ENCODE measurements at places on chromosomes 3 and 15.
A peak's percentile ranks its signal among the peaks of the same experiment; 100 is the strongest.

DNA sequence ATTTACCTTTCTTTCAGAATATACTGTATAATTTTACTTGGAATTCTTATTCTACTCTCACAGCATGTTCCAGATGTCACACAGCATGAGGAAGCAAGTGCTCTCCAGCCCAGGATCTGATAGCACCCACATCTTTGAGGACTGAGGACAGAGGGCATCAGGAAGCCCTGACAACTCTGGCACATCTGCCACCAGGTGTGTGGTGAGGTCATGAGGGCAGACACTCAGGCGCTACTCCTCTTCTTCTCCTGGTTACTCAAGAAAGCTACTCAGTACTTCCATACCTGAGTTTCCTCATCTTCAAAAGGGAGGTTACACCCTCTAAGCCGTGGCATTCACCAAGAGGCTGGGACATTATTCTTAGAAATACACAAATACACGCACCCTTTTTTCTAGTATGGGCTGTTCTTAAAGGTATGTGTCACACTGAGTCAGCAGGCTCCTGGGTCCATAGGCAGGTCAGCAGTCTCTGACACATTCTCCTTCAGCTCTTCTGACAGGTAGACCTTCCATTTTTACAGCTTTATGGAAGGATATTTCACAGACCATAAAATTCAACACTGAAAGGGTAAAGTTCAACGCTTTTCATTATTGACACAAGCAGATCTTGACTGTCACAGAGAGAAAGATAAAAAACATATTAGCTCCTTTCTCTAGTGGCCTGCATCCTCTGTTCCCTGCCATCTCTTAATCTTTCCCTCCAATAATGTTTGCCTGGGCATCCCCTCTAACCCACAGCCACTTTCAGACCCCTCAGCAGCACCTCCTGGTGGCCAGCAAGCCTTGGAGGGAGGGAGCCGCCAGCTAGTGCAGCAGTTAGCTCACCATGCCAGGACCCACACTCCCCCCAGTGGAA is 103.2 kb upstream of the TJP1 start:
- DNase-seq: peak; percentile 34

GRCh38 chr3:108485146-108485545 is 25.2 kb downstream of the MYH15 start:
- no peak for DNase-seq

DNA sequence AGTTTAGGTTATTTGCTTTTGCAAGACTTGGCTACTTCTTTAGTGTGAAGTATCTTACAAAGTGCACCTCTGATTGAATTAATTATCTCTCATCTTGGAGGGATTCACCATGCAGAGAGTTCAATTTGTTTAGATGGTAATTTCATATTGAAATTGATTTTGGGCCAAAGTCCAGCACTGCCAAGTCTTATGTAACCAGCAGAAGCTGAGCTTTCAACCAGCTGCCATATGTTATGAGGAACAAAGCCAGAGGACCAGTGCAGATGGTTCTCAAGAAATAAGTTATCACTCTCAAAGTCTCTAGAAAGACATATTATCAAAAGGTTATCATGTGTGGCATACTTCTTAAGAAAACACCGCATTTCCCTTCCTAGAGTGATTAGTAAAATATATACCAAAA is 29.0 kb downstream of the ABHD6 start:
- DNase-seq: no peak

- DNase-seq: peak; percentile 19
Measured at GRCh38 chr15:65059931-65060596, 7.7 kb downstream of the RASL12 start.

GRCh38 chr3:157063926-157064325 is 96.0 kb downstream of the CCNL1 start:
- DNase-seq: no peak

- DNase-seq: no peak
Measured at GRCh38 chr3:140146668-140147067, 211.7 kb downstream of the CLSTN2 start.

DNA sequence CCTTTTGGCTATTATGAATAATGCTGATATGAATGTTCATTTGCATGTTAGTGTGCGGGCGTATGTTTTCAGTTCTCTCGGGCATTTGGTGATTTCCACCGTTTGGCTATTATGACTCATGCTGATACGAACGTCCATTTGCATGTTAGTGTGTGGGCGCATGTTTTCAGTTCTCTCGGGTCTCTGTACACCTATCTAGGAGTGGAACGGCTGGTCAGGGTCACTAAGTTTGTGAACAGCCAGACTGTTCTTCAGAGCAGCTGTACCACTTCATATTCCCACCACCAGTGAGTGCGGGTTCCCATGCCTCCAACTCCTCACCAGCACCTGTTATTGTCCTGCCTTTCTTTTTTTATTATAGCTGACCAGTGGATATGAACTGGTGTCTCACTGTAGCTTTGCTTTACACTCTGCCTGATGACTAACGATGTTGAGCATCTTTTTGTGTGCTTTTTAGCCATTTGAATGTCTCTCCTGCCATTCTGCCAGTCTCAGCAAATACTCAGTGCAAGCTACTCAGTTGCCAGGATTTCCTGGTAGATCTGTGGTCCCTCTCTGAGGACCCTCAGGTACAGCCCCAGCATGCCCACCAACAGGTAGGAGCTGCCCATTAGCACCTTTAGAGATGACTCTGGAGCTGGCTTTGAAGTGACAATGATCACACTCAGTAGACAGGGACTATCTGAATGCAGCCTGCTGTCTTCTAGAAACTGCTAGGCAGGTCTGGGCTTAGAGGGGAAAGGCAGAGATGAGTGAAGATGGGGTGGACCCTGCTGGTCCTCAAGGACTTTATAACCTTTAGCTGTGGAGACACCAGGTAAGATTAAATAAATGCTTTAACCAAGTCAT is 141.1 kb downstream of the XXYLT1 start:
- DNase-seq: no peak

GRCh38 chr3:38031022-38031994 is 1.9 kb upstream of the PLCD1 start:
- peak; percentile 44 for DNase-seq

DNA sequence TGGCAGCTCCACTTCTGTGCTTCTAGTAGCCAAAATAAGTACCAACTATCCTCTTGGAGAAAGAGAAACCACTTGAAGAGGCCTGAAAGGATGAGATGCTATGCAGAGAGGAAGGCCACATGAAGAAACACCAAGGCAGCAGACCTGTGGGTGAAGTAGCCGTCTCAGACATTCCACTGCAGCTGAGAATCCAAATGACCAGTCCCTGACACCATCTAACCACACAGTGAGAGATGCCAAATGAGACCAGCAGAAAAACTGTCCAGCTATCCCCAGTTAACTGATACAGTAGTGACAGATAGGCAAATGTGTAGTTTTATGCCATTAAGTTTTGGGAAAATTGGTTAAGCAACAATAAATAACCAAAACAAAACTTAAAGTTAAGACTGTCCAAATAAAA is 47.9 kb upstream of the ZSCAN2 start:
- no peak for DNase-seq

DNA sequence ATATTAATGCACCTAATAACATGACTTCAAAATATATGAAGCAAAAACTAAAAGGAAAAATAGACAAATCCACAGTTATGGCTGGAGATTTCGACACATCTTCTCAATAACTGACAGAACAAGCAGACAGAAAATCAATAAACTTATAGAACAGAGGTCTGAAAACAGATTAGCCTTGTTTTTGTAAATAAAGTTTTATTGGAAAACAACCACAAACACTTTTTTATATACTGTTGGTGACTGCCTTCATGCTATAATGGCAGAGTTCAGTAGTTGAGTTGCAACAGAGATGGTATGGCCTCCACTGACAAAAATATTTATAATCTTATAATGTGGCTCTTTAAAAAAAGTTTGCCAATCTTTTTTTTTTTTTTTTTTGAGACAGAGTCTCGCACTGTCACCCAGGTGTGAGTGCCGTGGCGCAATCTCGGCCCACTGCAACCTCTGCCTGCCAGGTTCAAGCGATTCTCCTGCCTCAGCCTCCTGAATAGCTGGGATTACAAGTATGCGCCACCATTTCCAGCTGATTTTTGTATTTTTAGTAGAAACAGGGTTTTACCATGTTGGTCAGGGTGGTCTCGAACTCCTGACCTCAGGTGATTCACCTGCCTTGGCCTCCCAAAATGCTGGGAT is 52.2 kb upstream of the GATA2 start:
- no peak for DNase-seq

- DNase-seq: no peak
Measured at GRCh38 chr15:70547846-70548487, 215.4 kb downstream of the UACA start.

- DNase-seq: no peak
Measured at GRCh38 chr3:12759693-12760565, 870 bp upstream of the TMEM40 start.

- DNase-seq: no peak
Measured at GRCh38 chr15:77535845-77536244, 96.9 kb downstream of the LINGO1 start.

DNA sequence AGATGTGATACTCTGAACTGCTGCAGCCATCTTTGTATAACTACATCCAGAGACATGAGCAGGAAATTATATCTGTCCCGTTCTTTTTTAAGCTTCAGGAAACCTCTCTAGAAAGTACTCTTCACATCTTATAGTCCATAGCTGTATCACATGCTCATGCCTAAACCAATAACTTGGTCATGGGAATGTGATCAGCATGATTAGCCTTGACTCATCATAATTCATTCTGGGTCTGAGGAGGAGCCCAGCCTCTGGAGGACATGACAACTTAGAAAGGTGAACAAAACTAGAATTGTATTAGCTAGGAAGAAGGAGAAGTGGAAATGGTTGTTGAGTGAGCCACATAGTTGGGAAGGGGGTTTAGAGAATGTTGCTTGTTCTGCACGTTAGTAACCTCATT is 12.9 kb downstream of the PPM1L start:
- DNase-seq: no peak

DNA sequence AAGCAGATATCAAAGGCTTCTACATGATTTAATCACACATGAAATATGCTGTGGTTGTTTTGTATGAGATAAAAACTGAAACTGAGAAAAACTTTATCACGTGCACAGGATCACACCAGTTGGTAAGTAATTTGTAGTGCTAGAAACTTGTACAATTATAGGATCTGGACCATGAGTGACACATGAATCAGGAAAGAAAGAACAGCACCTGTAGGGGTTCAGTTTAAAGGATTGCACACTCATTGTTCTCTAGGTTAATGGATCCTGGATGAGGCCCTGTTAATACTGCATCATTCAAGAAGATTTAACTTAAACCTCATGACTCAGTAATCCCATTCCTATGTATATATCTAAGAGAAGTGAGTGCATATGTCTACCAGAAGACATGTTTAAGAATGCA is 87.9 kb downstream of the STT3B start:
- no peak for DNase-seq

DNA sequence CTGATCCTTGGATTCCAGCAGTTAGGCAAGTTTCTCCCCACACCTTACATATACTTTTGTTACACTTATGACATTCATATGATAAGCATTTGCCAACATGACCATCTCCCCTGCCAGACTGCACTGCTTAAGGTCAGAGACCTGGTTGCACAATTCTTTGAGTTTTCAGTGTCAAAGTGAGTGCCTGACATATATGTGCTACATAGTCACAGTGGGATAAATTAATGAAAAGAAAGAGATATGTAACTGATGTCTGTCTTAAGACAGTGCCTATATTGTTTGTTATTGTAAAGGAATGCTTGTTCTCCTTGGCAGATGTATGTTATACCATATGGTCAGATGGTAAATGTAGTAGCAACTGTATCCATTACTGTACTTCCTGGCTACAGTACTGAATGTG is 3.5 kb upstream of the DCUN1D1 start:
- no peak for DNase-seq

GRCh38 chr3:50170689-50171088 is 15.6 kb downstream of the SEMA3F start:
- DNase-seq: peak; percentile 26

DNA sequence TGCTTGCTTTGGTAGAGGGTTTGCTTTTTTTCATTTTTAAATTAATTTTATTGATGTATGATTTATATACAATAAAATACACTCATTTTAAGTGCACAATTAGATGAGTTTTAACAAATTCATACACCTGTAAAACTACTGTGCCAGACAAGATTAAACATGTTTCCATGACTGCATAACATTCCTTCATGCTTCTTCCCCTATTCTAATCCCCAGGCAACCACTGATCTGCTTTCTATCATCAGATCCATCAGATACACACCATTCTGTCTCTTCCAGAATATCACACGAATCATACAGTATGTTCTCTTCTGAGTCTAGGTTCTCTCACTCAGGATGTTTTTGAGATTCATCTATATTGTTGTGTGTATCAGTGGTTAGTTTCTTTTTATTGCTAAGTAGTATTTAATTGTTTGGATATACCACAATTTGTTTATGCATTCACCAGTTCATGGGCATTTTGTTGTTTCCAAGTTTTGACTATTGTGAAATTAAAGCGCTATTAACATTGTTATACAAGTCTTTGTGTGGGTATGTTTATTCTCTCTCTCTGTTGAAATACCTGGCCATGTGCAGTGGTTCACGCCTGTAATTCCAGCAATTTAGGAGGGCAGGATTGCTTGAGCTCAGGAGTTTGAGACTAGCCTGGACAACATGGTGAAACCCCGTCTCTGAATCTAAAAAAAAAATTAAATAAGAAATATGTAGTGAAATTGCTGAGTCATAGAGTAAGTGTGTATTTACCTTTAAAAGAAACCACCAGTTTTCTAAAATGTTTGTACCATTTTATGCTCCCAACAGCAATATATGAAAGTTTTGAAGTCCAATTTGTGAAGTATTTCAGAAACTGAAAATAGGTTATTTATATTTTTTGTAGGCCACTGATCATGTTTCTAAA is 7.0 kb upstream of the TFG start:
- DNase-seq: no peak

DNA sequence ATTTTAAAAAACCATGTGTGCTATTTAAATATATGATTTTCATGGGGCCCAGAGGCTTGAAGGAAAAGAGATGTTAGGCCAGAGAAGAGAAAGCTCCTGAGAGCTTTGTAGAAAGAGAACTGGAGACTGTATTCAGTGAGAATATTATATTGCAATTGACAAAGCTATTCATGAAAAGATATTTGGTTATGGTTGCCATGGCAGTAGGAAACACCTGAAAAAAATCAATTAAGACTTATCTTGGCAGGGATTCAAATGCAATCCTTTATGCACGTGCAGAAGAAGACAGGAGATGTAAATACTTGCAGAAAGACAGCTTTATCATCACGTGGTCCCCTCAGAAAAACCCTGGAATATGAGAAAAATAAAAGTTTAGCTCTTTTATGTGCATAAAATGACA is 636.0 kb upstream of the TBL1XR1 start:
- no peak for DNase-seq

DNA sequence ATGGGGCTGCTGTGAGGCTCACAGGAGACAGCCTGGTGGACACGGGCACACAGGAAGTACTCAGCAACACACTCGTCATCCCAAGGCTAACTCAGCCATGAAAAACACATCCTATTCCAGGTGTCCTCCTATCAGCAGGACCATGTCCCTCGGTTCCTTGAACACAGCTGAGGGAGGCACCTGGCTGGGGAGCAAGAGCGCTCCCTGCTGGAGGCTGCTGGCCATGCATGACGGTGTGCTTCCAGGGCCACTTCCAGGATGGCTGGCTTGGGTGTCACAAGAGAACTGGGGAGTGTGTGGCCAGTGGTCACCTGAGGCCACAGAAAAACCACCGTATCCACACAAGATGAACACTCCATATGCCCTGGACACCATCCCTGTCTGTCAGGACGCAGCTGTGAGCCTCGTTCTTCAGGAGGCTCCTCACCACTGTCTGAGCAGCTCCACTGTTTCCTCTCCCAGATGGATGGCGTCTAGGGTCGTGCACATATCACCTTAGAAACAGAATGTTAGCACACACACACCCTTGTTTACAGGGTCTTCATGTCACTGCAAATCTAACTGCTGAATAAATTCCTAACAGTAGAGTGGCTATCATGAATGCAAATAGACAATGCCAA is 31.0 kb downstream of the POC1A start:
- DNase-seq: peak; percentile 76

GRCh38 chr3:194489736-194490612 is 3.2 kb upstream of the ATP13A3 start:
- DNase-seq: peak; percentile 71
